Panc1 (cell line): ENCODE measurements at places on chromosomes 4 and X.

DNA sequence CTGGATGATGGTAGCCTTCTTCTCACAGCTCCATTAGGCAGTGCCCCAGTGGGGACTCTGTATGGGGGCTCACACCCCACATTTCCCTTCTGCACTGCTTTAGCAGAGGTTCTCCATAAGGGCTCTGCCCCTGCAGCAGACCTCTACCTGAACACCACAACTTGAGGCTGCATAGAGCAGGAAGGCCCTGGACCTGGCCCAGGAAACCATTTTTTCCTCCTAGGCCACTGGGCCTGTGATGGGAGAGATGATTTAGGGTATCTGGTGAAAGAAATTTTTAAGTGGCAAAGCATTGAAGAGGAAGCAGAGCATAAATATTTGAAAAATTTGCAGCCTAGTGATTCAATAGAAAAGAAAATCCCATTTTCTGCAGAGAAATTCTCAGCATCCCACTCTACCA lies 17.3 kb downstream of the F8A3 start:
- no peak for DNase-seq

DNA sequence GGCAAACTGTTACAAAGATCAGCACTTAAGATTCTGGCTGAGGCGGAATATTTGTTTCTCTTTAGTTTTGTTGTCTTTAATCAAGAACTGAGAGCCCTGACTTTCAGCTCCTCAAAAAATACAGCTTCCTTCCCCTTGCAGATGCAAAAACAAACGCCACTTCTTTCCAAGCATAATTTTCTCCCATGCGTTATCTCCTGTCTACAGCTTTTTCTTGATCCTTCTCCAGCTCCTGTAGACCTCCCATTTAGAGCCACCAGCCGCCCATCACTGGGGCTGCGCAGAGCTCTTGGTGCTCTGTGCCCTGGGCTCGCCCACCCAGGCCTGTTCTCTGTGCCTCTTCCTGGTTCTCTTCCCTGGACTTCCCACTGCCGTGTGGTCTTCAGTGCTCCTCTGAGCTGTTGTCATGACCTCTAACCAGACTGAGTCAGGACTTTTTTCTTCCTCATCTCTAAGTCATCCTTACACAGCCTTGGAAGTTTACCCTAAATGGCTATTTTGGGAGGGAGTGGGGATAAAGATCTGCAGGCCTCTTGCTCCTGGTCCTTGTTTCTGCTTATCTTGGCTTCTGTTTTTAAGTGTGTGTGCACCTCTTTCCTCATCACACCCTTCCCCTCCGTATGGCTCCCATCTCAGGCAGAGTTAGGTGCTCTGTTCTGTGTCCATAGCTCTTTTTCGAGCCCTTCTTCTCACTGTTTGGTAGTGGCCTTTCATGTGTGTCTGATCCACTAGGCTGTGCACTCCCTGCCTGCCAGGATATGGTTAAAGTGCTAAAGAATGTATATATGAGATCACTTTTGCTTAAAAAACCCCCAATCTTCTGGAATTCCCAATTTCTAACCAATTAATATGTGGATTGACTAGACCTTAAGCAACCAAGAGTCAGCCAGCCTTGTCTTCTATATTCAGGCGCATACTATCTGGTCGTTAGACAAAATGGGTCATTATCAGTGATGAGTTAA lies 122.5 kb downstream of the PTTG2 start:
- no peak for DNase-seq

- DNase-seq = no peak
These were observed 52.1 kb downstream of the PDGFRA start for GRCh38 chr4:54281054-54281766.

- no peak for DNase-seq
These were observed 22.5 kb upstream of the JAKMIP1 start for GRCh38 chr4:6222761-6223292.

DNA sequence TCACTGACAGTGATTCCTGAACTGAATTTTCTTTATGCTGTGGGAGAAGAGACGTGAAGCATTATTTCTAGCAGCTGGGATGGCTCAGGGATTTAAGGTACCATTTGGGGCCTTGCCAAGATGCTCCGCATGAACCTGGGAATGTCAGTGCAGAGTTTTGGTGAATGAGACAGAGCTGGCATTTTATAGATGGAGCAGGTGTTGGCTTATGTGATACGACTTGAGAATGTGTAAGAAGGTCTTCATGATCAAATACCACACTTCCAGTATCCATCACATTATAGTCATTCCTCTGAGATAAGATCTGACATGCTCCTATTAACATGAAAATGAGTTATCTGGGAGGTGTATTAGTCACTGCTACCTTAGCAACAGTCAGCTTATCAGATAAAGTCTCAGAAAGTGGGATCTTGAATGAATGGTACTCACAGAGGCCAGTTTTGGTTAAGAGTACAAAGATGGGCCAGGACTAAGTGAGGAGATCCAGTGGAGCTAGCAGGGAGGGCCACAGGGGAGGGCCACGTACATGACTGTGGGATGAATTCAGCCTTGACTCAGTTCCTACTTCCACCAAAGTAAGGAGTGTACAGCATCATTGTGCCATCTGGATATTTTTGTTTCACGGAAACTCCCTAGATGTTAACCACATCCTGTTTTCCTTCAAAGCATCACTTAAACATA lies 116.7 kb downstream of the SPCS3 start:
- no peak for DNase-seq

- DNase-seq = no peak
These were observed 125.3 kb downstream of the SOWAHB start for GRCh38 chr4:76772498-76773106.

GRCh38 chr4:129231945-129232588 lies 136.1 kb downstream of the C4orf33 start:
- DNase-seq = no peak

DNA sequence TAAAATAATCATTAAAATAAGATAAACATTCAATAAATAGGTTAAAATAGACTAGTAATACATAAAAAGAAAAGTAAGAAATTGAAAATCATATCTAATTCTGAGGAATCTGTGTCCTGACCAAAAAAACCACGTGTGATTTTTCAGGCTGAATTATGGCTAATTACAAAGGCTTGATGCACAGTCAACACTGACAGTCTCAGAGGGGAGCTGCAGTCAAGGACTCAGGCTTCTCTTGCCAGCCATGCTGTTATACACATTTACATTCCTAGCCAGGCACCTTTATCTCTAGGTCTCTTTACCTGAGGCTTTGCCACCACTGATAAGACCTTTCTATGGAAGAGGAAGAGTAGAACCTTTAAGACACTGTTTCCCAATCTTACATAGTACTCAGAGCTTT lies 1737.7 kb upstream of the PCDH10 start:
- DNase-seq = no peak

DNA sequence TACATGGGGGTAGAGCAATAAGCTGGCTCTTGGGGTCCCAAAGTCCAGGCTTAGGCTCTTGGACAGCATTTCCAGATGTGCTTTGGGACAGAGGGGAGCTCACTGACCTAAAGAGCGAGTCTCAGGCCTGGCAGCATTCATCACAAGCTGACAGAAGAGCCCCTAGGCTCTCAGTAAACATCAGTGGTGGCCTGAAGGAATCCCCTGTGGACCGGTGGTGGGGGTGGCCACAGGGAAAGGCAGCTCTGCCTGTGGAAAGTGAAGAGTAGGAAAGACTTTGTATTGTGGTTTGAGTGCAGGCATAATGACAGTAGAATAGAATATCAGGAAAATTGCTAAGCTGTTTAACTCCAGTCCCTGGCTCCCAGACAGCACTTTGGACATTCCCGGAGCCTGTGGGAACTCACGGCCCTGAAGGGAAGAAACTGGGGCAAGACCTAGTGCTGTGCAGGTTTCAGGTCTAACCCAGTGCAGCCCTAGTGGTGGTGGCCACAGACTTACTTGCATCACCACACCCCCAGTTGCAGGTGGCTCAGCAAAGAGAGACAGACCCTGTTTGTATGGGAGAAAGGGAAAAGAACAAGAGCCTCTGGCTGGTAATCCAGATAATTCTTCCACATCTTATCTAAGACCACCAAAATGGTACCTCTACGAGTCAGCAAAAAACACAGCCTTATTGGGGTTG lies 141.9 kb downstream of the MAB21L2 start:
- no peak for DNase-seq

- no peak for DNase-seq
These were observed 7.8 kb upstream of the MFAP3L start for GRCh38 chr4:170033999-170034398.

DNA sequence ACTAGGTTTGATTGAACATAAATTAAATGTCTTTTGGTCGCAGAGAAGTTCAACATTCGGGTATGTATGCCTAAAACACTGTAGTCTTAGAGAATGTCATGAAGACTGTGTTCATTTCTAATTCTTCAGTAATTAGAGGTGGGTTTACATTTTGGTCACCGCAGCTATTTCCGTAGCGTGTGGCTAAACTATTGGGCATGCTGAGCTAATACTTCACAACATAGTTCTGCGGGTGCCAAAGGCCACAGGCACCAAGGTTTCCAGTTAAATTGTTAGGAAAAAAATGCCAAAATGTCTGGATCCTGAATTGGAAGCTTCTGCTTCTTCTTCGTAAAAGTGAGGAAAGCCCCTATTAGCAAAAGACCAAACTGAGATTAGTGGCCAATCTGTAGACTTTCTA lies 25.1 kb downstream of the SMIM31 start:
- no peak for DNase-seq

DNA sequence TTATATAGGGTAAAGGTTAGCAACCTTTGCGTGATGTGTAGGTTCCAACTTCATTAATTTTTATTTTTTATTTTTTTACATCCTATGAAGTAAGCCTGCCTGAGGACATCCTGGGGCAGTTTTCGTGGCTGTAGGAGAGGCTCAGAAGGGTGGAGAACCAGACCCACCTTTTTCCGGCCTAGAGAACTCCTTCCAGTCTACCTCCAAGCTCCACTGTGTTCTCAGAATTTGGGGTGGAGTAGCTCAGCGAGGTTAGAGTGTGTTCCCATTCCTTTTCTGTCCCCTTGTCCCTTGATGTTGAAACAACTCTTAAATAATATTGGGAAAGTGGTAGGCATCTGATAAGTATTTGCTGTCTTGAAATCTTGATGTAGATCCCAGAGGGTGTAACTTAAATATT lies 32.4 kb downstream of the MTHFD2L start:
- DNase-seq = no peak

DNA sequence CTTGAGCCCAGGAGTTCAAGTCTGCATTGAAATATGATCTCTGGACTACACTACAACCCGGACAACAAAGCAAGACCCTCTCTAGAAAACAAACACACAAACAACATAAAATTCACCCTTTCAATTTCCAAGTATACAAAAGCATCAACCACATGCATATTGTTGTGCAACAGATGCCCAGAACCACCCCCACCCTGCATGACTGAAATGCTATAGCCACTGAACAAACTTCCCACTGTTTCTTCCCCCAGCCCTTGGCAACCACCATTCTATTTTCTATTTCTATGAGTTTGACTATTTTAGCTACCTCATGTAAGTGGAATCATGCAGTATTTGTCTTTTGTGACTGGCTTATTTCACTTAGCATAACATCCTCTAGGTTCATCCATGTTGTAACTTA lies 14.2 kb upstream of the C4orf51 start:
- DNase-seq = no peak

DNA sequence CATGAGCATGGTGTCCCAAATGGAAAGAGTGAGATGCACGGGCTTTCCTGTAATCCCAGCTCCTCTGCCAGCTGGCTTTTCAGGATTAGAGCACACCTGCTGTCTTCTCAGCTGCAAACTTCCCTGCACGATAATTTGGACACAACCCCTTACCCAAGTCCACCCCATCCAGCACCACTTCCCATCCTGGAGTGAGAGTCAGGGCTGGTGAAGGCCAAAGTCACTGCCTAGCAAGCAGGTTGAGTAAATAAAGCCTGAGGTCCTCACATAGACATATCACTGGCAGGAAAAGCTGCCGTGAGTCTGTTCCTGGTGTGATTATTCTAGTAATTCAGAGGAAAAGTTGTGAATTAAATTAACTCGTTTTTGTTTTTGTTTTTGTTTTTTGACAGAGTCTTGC lies 113.9 kb upstream of the MBNL3 start:
- DNase-seq = no peak

DNA sequence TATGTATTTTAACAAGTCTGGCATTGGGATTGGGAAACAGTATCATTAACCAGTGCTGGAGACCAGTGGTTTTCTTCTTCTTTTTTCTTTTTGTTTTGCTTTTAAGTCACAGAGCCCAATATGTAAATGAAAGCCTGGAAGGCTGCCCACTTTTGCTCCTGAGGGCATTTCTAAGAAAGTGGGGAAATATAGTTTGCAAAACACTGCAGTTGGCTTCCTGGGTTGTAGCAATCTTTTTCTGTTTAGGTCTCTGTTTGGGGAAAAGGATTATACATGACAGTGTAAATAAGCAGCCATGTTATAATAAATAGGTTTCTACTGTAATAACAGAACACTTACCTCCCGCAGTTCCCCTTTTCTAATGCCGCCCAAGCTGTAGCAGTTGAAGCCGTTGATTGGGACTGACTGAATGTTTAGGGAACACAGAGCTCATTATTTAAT lies 105.5 kb downstream of the TMEM164 start:
- DNase-seq = no peak

DNA sequence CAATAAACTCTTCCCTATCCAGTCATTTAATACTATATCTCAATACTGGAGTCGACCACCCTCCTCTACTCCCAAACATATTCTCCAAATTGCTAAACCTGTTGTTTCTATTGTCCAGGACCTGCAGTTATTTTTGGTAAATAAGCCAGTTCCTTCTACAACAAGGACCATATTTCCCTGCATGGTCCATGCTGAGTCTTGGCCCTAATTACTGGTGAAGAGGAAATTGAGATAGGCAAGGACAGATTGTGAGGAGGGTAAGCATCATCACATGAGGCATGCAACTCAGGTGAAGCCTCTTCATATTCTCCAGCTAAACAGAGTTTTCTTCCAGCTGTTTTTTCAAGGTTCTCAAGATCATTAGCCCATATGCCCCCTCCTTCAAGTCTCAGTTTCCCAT lies 1193.6 kb downstream of the RAPGEF2 start:
- no peak for DNase-seq
